ENCODE measurements at places on chromosomes 6 and 20.

DNA sequence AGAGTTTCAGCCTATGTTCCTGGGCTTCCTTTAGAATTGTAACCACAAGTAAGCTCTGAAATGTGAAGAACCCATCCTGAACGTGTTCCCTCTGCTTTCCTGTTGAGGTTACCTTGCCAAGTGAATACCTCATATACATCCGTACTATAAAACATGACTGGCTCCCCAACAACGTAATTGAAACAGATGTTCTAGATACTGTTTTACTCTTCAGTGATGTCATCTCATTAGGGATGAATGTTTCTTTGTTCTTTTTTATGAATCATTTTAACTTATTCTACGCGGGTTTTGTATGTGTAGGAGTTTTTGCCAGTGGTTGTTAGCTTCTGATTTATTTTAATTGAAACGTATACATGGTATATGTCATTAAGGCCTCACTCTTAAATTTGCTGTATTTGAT, 166.8 kb downstream of the SAMD5 start:
- no peak for DNase-seq

DNA sequence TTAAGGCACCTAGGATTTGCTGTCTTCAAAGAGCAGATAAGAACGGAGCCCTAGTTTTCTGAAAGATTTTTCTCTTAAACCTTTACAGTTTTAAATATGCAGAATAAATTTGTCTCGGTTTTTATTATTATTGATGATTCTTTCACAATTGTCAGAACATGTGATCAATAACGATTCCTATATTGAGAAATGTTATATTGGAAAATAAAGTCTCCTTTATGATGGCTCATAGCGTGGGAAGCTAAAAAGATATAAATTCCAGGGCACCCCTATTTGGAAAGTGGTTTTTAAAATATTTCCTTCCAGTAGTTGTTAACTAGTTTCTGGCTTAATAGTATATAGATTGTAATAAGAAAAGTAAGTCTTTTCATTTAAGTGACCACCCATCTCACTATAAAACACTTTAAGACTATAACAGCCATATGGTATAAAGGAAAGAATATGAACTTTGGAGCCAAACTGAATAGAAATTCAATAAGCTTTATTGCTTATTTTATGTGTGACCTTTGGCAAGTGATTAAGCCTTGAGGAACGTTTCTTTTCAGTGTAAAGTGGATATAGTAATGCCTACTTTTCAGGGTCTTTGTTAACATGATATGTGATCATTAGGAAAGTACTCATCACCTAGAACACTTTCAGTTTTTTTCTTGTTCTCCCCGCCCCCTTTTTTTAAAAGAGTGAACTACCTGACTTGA, 369.6 kb downstream of the LAMA2 start:
- DNase-seq, result no peak

DNA sequence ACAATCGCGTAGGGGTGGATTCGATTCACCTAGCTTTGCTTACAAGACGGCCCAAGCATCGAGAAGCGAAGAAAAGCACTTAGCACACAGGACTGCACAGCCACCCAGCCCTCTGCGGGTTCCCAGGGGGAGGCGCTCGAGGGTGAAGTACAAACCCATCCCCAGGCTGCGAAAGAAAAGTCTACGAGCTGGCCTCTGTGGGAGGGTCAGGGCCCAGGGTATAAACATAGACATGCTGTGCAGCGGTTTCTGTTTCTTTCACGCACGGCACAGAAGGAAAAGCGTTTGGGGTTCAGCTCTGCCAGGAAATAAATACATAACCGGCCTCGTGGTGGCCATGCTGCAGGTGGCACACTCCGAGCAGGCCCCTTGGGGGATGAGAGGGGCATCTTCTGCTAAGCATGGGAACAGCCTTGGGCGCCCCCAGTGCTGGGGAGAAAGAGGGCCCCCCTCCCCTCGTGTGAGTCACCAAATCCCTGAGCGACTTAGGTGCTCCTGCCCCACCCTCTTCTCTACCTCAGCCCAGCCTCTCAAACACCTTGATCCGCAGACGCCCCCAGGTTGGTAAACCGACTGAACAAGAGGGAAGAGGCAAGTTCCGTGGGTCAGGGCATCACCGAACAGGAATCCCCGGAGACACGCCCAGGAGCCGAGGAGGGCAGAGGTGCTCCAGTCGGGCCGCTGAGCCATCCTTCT, 91.6 kb upstream of the RIPOR2 start:
- no peak for DNase-seq

GRCh38 chr6:145279993-145280392, 455.3 kb downstream of the EPM2A start:
- no peak for DNase-seq

GRCh38 chr6:3231247-3232016, 4.0 kb upstream of the TUBB2B start:
- DNase-seq, result peak; percentile 66

GRCh38 chr20:44033344-44033743, 118.7 kb downstream of the TOX2 start:
- DNase-seq, result no peak

- DNase-seq, result no peak
Observed at GRCh38 chr20:40813029-40813431, 124.0 kb upstream of the MAFB start.

DNA sequence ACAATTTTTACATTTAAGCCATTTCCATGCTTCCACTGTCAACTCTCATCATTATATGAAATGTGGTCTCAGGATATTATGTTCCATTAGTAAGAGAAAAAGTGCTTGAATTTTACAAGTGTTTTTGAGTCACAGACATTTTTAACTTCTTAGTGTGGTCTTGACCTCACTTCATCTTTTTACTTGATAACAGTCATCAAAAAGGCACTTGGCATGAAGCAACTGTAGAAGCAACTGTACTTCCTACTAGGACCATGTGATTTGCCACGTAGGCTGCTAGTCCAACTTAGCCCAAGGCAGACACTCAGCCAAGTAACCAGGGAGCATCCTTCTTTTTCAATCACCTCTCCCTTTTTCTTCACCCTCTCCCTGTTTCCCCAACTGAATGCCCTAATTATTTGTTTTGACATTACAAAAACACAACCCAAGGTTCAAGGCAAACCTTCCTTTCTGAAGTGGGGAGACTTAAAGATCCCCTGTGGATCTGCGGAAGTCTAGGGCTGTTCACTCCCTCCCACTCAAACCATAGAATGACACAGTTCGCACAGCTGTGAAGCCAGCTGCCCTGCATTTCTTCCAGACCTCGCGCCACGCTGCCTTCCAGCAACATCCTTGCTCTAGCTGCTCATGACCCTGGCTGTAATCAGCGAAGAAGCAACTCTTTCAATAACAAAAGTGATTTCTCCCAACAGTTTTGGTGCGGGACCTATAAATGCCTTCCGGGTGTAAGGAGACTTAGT, 45.0 kb downstream of the PHACTR1 start:
- DNase-seq, result no peak
